NCI-H1694 (cell line): ENCODE measurements at places on chromosomes 1 and 21.

- no peak for DNase-seq
These were observed 42.0 kb downstream of the STUM start for GRCh38 chr1:226590614-226591013.

DNA sequence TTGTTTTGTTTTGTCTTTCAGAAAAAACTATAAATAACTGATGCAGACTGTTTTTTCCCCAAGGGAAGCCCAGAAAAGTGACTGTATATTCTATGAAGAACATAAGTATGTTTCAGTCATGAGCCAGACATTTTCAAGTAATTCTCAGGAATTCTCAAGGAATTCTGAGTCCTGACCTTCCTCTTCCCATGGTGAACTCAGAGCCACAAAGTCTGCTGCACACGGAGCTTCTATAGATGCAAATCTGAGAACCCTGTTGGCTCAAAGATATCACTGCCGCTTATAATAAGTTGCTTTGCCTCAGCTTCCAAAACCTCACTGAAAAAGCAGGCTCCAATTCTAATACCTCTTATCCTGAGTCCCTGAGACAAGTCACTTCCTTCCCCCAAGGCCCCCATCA is 418.5 kb upstream of the RUNX1 start:
- no peak for DNase-seq

DNA sequence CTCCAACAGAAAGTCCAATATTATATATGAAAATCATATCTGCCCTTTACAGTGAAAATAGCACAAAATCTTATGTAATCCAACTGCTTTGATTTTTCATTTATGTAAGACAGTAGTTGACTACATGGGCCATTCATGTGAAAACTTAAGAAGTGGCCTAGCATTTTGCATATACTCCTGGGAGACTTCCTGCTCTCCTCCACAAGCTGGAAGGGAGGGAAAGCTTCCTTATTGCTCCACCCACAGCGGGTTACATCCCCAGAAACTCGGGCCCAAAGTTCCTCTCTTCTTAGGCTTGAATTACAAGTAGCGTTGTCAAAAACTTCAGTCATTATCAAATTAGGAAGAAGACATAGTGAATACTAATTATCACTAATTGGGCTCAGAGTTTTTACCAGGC is 29.2 kb downstream of the FYB2 start:
- no peak for DNase-seq

DNA sequence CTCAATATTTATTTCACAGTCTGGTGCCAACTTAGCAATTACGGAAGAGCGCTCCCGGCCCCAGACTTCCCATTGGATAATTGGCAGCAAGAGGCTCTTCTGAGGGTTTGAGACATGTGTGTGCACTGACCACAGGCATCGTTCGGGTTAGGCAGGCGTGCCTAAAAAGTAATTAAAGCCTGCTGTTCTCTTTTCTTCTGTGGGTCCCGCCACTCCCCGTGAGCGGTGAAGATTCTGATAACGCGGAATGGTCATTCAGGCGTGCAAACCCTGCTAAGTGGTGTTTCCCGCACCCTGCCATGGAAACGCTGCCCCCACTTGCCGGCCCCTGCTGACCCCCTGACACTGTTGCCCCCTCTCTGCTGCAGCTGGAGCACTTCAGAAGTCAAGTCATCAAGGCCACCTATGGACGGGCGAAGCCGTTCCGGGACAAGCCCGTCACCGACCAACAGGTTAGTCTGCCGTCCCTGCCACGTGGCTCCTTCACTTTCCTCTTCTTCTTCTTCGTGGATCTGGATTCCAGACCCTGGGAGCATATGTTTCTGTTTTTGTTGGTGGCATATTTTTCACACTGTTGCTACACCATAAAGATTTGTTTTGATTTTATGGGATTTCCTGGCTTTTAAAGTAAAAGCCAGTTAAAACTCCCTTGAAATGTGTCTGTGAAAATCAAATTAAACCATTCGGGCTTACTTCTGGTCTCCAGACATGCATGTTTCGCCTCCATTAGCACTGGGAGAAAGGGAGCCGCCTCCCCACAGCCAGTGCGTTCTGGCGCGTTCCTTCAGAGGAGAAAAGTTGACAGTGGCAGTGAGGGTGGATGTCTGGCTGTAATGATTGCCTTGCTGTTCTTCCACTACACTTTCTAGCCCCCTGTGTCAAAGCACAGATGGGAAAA is 79.9 kb downstream of the FHAD1 start:
- no peak for DNase-seq

- peak; percentile 55 for DNase-seq
These were observed at the start of gene ZBTB8B for GRCh38 chr1:32464716-32465577. Gene ZBTB8B (plus strand): TSS chr1:32465072. CDS start chr1:32470625, 5,553 bp downstream.

DNA sequence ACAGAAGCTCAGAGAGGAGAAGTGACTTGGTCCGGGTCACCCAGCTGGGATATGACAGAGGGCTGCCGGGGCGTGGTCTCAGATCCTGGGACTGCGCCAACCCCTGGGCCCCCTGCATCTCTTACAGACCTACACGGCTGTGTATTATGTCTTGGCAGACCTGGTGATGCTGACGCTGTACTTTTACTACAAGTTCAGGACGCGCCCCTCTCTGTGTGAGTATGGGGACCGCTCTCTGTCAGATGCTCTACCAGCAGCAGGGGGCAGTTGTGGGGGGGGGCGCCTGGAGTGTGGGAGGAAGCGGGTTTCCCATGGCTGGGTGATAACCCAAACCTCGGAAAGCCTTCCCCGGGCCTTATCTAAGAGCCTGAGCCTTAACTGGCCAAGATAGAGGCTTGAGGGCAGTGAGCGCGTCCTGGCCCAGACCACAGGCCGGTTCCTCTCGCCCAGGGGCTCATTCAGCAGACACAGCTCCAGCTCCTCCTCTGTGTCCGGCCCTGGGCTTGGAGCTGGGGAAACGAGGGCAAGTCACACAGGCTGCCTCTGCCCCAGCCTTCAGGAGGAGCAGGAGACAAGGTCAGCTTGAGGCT is 13.3 kb downstream of the SLC66A1 start:
- no peak for DNase-seq

GRCh38 chr1:12811409-12811784 is 19.8 kb downstream of the PRAMEF11 start:
- DNase-seq = no peak

- no peak for DNase-seq
These were observed 77.8 kb downstream of the MAN1C1 start for GRCh38 chr1:25694167-25695007.

DNA sequence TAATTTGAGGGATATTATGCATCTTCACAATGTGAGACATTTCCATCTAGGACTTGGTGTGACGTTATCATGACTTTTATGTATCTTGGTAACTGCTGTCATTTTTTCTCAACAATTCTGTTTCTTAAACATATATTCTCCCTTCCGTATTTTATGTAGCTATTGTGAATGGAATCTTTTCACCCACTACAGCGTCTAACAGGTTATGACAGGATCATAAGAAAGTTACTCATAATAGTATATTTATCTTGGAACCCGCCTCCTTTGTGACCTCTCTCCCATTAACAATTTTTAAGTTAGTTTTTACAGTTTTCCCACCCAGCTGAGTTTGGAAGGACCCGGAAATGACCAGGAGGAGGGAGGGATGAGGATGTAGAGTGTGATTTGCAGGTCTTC is 6.8 kb upstream of the DMRTA2 start:
- DNase-seq = no peak

GRCh38 chr1:216464489-216464888 is 41.2 kb upstream of the USH2A start:
- DNase-seq = no peak

DNA sequence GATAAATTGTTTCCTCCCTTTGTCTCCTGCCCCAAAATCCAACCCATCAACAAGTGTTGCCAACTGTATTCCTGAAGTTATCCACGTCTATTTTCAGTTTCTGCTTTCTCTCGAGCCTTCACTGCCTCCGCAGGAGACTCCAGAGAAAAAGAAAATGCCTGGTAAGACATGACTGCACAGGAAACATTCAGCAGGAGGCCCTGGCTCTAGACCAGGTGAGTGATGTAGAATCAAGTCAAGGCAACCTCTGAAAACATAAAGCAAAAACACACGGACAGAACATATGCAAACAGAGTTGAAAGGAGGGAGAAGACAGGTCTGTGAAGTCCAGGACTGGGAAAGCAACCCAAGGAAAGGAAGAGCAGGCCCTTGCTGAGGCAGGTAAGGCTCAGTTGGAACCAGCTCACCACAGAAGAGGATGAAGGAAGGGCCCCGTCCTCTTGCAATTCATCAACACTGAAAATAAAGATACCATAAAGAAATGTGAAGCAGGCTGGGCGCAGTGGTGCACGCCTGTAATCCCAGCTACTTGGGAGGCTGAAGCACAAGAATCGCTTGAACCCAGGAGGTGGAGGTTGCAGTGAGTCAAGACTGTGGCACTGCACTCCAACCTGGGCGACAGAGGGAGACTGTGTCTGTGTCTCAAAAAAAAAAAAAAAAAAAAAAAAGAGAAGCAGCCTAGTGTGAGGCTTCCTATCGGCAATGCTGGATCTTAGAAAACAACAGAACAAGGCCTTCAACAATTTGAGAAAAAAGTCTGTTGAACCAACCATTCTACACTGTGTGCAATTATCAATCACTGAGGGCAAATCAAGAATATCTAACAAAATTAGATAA is 8.8 kb downstream of the NOL9 start:
- DNase-seq = no peak

DNA sequence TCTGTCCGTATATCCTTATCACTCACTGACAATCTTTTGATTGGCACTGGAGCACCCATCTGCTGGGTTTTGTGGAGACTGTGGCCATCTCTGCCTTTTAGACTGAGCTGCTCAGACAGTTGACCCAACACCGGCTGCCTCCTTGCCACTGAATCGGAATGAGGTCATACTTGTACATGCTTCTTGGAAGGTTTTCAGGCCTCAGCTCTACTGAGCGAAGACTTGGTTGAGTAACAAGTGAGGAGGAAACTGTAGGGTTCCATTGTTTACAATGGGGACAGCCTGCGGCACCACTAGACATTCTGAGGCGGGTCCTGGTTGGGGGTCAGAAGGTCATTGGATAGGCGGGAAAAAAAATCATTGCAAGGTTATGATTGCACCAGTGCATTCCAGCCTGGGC is 320.3 kb downstream of the KIF26B start:
- DNase-seq = no peak

- no peak for DNase-seq
These were observed 30.6 kb upstream of the MARK1 start for GRCh38 chr1:220497220-220497947.

DNA sequence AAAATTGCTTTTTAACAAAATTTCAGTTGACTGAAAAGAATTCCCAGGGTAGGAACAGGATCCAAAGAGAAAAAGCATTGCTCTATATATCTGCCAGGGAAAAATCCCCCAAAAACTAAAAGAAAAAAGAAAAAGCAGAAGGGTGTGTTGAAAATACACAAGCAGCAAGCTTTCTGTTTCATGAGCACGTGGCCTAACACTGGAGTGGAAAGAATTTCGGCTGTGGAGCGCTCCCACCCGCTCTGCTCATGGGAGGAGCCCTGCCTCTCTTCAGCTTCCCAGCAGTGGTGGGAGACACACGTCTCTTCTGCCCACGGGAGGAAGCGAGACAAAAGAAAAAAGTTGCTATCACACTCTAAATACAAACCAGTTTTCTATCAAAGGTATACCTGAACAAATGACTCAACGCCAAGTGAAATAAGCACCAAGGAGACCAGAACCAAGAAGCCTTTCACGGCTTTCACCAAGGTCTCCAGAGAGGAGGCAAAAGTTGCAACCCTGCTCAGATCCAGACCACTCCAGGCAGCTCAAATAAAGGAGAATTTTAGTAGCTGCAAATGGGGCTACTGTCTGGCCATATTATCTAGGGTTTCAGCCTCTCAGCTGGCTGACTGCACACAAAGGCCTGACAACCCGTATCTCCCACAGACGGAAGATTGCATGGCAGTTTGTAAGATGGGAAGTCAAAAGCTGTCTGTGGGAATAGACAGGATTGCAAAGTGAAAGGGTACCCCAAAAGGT is 29.5 kb upstream of the ZNF496 start:
- DNase-seq = no peak

DNA sequence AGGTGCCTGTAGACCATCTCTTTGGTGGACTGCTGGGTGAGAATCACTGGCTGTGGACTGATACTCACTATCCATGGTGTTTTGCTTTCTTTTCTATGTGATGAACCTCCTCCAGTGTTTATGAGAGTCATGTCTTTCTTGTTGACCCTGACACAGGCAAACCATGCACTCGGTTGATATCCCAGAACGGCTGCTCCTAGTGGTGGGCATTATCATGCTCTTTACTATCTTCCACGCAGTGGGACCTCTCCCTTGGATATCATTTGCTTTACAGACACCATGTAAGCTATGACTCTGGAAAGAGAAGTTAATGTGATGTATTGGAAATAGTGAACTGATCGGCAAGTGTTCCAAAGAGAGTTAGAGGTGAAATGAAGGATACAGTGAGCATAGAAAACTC is 1455.6 kb downstream of the BRINP3 start:
- DNase-seq = no peak
